ENCODE measurements at places on chromosomes 1 and 21. TPM values are rescaled to one million over a fixed set of nuclear protein-coding genes. Genes with fewer than 3 reads are reported as not detected.

GRCh38 chr1:112429749-112430148 lies 33.7 kb downstream of the CTTNBP2NL start:
- DNase-seq = no peak

DNA sequence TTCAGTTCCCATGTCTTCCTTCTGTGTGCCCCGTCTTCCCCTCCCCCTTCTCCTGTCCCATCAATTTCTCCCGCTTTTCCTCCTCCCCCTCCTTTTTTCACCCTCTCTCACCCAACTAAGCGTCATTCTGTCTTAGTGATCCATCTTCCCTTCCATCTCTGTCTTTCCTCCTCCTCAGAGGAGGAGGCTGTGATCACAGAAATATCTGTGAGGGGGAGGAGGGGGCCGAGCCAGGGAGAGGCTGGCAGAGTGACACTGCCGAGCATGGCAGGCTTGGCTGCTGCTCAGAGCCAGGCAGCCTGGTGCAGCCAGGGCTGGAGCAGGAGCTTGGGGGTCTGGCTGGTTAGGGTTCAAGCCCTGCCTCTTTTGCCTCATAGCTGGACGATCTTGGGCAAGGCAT lies 7.6 kb downstream of the HTR6 start:
- DNase-seq = no peak

- DNase-seq = no peak
These were observed 332.1 kb downstream of the PTPRC start for GRCh38 chr1:198970916-198971315.

DNA sequence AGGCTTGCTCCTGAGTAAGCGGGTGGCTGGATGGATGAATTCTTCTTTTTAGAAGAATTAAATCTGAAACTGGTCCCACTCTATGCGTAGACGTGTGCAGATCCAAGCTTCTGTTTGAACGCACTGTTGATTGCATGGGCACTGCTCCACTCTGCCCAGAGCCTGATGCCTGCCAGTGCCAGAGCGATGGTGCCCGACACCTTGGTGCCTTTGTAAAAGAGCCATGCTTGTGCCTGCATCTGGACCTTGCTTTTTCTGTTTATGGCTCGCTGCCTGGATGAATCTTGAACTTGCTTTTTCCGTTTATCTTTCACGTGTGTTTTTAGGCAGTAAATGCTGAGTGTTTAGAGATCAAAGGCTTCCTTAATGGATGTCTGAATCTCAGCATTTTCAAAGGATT lies 15.0 kb upstream of the PWP2 start:
- DNase-seq = no peak

GRCh38 chr1:167532964-167533824 lies 14.9 kb upstream of the CD247 start:
- no peak for DNase-seq

GRCh38 chr1:241533326-241534115 lies 1.3 kb downstream of the KMO start:
- no peak for DNase-seq

DNA sequence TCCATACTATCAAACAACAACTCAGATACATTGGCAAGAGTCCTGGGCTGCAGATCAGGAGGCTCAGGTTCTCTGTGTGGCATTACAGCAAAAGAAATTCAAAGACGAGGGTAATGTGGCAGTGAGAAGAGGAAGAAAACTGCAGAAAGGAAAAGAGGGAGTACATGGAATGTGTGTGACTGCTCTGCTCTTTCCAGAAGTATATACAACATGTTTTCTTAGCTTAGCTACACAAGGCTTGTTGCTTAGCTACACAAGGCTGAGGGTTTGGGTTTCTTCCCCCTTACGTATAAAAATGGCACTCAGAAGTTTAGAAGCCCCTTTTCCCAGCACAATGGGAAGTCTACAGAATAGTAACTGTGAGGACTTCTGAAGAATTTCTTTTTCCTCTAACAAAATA lies 86.0 kb downstream of the PRRX1 start:
- no peak for DNase-seq

DNA sequence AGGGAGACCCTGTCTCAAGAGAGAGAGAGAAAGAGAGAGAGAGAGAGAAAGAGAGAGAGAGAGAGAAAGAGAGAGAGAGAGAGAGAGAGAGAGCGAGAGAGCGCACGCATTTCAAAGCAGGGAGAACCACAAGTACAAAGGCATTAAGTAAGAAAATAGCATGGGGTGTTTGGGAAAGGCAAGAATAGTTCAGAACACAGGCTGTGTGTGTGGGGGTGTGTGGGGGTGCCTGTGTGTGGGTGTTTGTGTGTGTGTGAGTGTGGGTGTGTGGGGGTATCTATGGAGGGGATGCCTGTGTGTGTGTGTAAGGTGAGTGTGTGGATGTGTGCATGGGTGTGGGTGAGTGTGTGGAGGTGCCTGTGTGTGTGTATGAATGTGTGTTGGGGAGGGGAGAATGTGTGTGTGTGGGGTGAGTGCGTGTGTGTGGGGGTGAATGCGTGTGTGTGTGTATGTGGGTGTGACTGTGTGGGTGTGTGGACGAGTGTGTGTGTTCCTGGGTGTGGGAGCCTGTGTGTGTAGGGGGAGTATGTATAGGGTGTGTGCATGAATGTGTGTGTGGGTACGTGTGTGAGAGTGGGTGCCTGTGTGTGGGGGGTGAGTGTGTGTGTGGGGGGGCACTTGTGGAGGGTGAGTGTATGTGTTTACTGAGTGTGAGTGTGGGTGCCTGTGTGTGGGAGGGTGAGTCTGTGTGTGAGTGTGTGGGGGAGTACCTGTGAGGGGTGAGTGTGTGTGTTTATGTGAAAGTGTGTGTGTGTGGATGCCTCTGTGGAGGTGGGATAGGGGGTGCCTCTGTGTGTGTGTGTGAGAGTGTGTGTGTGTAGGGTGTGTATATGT lies 19.1 kb upstream of the HDAC1 start:
- DNase-seq = no peak

DNA sequence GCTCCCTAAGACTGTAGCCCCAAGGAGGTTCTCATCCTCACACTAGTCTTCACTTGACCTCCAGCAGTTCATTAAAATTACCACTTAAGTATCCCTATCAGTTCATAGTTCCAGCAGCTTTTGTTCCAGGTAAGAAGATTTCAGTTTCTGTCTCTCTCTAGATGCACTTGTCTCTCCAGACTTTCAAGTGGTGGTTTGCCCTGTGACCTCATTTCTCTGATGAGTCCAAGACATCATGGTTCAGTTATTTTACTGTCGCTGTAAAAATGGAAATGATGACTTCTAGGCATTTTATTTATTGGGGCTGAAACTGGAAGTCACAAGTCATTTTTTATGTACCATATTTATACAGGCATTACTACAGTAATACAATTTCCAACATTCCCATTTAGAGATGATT lies 17.9 kb upstream of the RGS18 start:
- no peak for DNase-seq

DNA sequence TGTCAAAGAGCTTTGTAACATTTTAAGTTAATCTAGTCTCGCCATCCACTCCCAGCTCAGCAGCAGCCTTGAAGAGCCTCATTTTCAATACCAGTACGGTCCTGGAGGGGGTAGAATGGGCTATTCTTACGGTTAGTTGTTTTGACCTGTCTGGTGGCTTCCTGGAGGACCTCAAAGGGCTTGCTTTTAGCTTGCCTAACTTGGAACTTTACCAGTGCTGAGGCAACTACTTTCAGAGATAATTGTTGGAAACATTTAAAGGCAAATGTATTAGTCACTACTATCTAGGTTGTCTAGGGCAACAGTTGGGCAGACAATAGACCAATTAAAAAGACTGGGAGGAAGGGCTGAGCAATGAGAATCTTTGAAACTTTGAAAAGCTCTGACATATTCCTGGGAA lies 56.0 kb downstream of the TTLL7 start:
- no peak for DNase-seq

DNA sequence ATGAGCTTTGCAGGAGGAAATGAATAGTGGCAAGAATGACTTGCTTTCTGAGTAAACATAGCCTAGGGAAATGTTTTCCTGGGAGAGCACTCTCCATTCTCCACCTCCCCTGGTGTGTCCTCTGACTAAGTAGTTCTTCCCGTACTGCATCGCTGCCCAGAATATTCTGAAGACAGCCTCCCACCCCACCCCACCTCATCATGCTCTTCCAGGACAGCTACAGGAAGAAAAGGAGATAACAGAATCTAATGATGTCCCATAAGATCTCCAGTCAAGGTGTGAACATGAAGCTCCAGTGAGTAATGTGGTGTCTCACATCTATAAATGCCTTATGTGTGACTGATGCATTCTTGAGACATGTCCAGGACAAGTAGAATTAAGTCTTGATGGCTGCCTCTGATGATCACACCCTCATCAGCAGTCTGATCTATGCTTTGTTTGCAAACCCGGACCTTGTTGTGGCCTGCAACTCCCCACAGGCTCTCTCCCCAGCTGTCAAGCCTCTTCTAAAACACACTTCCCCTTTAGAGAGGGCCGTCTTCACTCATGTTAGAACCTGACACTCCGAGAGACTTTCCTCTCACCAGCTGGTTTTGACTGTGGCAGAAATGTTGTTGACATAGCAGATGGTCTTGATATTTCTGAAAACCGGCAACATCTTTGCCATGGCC lies 183.0 kb downstream of the CYYR1 start:
- peak; percentile 97 for DNase-seq

- no peak for DNase-seq
These were observed 68.6 kb upstream of the HSPA13 start for GRCh38 chr21:14451546-14451945.

GRCh38 chr1:172238965-172239364 lies 181.5 kb upstream of the C1orf105 start:
- DNase-seq = no peak

GRCh38 chr1:94620345-94621031 lies 78.9 kb upstream of the F3 start:
- DNase-seq = no peak

DNA sequence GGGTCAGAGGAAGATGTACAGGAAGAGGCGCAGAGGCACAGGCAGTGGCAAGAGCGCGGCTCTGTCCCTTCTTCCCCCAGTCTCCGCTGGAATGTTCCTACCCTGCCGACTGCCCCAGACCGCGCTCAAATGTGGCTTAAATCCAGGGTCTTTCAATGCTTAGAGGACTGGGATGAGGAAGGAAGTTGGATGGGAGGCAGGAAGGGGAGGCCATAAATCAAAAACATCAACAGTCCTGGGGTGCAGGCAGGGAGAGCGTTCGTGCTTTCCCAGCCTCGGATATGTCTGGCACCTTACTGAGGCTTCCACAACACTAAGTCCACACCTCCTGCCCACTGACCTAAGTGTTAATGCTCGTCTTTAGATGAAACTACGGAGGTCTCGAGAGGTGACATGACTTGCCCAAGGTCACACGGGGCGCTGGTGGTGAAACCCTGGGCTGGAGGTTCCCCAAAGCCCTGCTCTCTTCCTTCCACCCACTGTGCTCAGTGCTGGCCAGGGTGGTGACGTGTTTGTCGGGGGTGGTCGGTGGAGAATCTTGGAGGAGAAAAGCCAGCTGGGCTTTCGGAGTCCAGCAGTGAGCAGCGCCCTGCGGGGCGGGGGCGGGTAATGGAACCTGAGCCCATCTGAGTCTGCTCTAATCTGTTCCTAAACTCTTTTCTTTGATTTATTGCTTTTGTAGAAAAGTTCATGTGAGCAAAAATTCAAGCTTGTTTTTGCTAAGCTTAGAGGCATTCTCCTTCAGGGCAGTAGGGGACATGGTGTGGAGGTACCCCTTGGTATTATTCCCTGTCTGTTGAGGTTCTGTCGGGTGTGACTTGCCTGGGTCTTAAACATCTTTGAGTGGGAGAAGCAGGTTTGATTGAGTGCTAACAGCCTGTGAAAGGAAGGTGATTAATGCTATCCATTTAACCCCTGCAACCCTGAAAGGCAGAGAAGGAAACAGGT lies 708 bp downstream of the CDA start:
- DNase-seq = no peak

DNA sequence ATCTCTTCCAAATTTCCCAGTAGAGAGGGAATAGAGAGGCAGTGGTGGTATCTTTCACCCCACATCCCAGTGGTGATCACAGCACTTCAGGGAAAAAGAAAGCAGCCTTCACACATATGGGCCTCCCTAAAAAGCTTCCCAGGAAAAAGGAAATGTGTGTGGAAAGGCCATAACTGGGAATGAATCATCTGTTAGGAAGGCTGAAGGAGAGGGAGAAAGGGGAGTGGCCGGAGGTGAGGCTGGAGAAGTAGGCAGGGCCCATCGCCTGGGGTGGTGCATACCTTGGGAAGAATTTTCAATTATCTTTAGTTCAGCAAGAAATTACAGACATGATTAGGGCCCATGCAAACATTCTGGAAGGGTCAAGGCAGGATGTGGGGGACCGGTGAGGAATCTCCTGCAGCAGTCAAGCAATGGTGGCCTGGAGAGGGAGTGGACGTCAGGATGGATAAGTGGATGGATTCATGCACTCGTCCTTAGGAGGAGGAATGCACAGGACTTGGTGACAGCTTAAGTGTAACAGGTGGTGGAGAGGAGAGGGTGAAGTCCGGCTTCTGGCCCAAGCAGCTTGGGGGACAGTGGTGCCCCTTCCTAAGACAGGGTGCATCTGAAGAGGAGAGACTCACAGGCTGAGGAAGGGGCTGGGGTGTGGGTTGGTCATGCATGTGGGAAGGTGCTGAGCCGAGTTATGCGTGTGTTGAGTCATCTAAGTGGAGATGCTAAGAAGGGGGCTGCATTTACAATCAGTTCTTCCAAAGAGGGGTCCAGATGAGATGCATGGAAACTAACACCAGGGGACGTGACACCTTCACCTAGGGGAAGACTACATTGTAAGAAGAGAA lies 17.9 kb downstream of the HIVEP3 start:
- DNase-seq = peak; percentile 58

- peak; percentile 88 for DNase-seq
These were observed 11.5 kb downstream of the MCL1 start for GRCh38 chr1:150567717-150568593.

DNA sequence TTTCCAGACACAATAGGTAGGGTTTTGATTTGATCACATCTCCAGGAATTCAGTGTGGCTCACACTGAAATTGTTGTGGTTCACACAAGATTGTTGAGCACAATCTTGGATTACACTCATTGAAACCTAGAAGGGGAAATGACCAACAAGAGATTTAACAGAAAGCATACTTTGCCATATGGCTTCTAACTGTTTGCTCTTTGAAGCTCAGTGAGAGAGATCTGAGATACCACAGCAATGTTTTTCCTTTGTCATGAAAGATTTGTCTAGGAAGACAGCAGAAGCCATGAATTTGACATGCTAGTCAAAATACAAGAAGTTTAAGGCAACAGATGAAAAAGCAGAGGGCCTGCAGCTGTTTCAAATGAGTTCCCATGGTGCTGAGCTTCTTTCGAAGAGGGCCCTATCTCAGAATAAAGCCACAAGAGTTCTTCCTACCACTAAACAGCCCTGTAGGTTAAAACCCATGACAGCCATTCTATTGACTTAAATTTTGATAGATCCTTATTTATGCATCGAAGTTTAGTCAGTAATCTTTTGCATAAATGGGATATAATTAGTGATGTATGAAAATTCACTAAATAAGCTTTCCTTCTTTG lies 650.4 kb downstream of the LTN1 start:
- DNase-seq = no peak

The TMPRSS15 gene
- total RNA-seq = not detected

The ELAPOR1 gene
- total RNA-seq = 0.88 TPM

The SLFNL1 gene
- total RNA-seq = not detected

The PGLYRP4 gene
- total RNA-seq = not detected

The OR2L8 gene
- not detected for total RNA-seq

The TGFB2 gene
- total RNA-seq = 21.8 TPM

Data from Caki2 (cell line).